ENCODE measurements at places on chromosomes 6 and 20.

DNA sequence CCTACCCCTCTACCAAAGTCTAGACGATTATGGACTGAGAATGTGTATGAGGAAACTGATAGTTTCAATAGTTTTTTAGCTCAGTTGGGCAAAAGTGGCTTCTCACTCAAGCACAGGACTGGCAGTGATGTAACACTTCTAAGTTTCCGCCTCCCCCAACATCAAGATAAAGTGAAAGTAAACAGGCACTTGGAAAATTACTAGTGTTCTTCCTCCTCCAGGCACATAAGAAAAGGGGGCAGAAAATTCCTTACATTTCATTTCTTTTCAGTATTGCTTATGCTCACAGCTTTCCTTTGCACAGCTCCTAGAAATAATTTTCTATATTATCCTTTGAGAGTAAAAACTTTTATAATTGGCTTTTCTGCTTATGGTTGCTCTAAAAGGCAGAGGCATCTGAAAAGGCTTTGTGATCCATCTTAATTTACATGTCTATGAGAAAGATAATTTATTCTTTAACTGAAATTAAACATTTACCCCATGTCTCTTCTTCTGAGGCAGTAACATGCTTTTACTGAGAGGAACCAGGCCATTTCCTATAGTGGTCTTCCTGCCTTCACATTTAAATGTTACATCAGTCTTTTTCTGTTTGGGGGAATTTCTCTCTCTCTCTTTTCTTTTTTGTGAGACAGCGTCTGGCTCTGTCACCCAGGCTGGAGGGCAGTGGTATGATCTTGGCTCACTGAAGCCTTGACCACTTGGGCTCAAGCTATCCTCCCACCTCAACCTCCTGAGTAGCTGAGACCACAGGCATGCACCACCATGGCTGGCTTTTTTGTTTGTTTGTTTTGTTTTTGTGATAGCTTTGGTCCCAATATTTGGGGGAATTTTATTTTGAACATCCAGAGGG is 65.0 kb upstream of the EEF1A1 start:
- DNase-seq, result no peak

DNA sequence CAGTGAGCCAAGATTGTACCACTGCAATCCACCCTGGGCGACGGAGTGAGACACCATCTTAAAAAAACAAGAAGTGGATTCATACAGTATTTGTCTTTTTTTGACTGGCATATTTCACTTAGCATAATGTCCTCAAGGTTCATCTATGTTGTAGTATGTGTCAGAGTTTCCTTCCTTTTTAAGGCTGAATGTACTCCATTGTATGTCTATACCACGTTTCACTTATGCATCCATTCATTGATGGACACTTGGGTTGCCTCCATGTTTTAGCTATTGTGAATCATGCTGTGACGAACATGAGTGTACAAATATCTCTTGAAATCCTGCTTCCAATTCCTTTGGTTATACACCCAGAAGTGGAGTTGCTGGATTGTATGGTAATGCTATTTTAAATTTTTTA is 28.9 kb upstream of the FAM83D start:
- no peak for DNase-seq

- DNase-seq, result no peak
Measured at GRCh38 chr6:52399511-52400312, 20.4 kb upstream of the EFHC1 start.

DNA sequence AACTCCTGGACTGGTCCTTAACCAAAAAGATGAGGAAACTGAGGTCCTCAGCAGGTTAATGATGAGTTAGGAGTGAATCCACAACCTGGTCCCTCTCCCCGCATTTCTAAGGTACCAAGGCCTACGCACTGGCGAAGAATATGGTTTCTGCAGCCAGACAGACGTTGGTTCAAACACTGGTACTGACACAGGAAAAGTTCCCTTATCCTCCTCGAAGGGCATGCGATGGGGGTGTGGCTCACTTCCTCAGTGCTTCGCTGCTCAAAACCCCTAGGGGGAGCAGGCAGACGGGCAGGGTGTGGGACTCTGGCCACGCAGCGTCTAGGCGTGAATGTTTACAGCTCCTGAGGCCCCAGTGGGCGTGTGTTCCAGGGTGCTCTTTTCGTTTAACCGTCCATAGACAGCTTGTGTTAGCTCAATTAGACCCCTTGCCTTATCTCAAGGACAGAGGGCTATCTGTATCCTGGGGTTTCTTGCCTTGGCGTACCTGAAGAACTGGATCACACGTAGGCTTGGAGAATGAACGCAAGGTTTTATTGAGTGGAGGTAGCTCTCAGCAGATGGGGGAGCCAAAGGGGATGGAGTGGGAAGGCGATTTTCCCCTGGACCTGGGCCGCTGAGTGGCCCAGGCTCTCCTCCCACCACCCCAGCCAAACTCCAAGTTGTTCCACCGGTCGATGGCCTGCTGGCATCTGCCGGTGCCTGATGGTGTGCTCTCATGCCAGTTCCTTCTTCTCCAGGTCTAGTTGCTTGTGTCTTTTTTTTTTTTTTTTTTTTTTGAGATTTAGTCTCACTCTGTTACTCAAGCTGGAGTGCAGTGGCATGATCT is 31.8 kb upstream of the PTPN1 start:
- peak; percentile 86 for DNase-seq

- peak; percentile 71 for DNase-seq
Measured at GRCh38 chr6:111534231-111534751, 51.3 kb upstream of the REV3L start.

GRCh38 chr20:35063168-35063567 is 29.4 kb downstream of the TRPC4AP start:
- DNase-seq, result no peak

- DNase-seq, result no peak
Measured at GRCh38 chr20:63432577-63433325, 39.7 kb downstream of the KCNQ2 start.

- DNase-seq, result peak; percentile 41
Measured at GRCh38 chr20:38139156-38139912, 25.7 kb downstream of the TGM2 start.

DNA sequence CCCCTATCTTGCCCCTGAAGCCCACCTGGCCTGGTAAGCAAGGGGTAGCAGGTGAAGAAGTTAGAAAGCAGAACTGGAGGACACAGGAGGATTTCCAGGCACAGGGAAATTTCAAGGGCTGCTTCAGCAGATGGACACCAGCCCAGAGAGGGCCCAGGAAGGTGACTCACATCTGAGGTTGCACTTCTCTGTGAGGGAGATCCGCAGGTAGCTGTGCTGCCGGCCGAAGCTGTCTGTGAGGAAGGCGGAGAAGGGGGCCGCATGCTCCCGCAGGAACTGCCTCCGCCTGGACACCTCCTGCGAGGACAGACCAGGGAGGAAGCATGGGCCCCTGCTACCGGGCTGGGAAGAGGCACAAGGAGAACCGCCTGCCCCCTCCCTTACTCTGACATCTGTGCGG is 7.1 kb downstream of the MOCS1 start:
- DNase-seq, result no peak

GRCh38 chr6:156719395-156719719 is 57.8 kb upstream of the ARID1B start:
- DNase-seq, result no peak

- DNase-seq, result no peak
Measured at GRCh38 chr6:131309437-131309836, 174.2 kb downstream of the AKAP7 start.

GRCh38 chr20:51368461-51369211 is 173.9 kb downstream of the NFATC2 start:
- DNase-seq, result no peak

- no peak for DNase-seq
Measured at GRCh38 chr20:48310305-48310704, 517.5 kb downstream of the PREX1 start.

DNA sequence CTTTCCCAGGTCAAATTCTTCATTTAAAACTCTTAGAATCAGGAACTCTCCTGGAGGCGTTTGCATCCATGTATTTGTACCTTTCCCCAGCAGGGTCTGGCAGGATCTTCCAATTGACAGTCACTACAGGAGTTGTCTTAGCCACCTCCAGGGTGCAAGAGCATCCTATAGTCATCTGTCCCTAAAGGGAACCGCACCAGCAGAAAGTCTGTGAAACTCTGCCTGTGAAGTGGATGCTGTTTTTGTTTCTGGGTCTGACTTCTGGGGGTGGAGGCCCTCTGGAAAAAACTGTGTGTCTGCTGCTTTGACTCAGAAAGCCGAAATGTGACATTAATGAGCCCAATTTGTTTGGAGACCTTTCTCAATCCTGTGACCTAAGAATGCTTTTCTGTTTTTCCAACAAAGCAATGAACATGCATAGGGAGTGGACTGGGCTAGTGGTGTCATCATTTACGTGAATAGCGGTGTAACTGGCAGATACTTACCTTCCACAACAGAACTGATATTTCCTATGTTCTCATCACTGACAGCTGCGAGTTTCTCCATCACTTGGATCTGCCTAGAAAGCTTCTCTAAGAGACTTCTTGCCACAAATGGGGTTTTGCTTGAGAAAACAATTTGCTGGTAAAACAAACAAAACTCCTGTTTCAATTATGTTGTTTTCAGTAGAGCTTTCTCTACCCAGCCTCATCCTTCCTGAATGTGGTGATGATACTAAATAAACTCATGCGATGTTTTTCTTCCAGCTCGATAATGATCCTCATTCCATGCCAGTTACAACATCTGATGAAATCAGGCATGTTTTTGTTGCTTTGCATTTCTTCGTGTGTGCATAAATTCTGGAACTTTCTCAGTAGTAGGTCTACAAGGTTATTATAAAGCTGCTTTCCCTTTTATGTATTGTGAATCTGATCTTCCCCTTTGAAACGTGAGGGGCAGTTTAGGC is 33.3 kb upstream of the ARMH2 start:
- DNase-seq, result no peak

DNA sequence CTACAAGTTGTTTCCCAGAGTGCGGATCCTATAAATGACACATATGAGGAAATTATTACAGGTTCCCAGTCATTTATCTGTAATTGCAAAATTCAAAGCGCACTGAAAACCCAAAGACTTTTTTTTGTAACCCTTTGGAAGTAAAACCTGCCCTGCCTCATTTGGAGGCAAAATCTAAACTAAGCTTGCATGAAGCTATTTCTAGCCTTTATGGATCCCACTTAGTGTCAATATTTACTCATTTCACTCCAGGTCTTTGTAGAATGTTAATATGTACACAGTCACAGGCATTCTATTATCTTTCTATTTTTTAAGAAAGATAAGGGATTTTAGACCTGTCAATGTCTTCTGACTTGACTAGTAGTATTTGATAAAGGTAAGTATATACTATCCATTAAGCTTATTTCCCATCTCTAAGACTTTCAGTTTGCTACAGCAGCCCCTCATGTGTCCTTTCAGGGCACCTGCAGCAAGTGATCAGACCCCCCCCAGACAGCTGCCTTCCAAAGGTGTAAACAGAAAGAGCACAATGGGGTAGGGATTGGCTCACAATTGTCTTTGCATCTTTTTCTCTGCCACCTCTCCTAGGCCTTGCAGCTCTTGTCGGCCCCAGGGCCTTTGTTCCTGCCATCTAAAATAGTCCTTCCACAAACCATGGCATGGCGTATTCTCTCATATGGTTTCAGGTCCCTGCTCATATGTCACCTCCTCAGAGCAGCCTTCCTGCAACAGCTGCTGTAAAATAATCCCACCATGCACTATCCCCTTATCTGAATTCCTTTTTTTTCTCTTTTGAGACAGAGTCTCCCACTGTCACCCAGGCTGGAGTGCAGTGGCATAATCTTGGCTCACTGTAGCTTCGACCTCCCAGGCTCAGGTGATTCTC is 1.3 kb upstream of the REPS1 start:
- DNase-seq, result no peak

- peak; percentile 76 for DNase-seq
Measured at GRCh38 chr6:74091136-74091793, 395.3 kb downstream of the CD109 start.

- DNase-seq, result peak; percentile 17
Measured at GRCh38 chr20:4832469-4832868, 110.8 kb downstream of the PRND start.

- no peak for DNase-seq
Measured at GRCh38 chr6:89199579-89199978, 17.6 kb downstream of the GABRR1 start.

- DNase-seq, result no peak
Measured at GRCh38 chr6:116335612-116336215, 35.0 kb upstream of the DSE start.

DNA sequence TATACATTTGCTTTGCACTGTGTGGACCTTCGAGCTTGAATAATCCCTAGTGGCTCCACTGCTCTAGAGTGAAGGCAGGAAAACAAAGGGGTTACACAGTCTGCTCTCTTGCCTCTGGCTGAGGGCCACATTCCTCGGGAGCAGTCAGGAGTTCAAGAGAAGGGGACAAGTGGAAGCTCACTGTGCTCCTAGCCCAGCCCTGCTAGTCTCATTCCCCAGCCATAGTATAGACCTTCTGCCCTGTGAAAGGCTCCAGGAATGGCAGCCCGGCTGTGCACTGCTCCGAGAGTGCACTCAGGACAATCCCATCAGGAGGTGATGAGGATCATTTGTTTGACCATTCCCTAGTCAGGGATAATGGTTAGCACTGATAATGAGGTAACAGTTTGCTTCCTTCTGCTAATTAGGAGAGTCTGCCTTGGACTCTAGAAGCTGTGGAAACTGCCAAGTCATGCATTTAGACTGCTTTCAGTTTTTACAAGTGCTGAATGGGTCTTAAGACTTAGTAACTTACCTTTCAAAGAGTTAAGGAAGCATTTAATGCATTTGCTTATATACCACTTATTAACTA is 8.5 kb downstream of the IYD start:
- no peak for DNase-seq

All from sigmoid colon (tissue), 7 donors.